ENCODE measurements at places on chromosomes 3 and 15.

GRCh38 chr3:7489417-7489816 lies 628.5 kb downstream of the GRM7 start:
- no peak for DNase-seq

GRCh38 chr3:126659915-126660886 lies 5.3 kb upstream of the TXNRD3 start:
- DNase-seq: no peak

DNA sequence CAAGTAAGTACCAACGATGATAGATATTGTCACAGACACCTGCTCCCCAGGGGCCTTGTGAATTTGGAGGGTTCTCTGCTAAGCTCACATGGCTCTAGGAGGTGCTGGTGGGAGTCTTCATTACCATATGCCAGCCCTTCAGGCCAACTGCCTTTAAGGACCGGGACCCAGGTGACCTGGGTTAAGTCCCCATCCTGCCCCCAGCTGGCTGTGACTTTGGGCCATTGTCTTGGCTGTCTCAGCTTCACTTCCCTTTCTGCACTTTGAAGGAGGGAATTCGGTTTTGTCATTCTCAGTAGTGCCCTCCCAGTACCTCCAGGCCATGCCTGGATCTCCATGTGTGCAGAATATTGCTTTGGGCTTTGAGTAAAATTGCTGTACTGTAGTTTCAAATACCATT lies 72.8 kb upstream of the ACAD9 start:
- DNase-seq: no peak

- no peak for DNase-seq
Observed at GRCh38 chr3:184742676-184743135, 30.8 kb upstream of the MAGEF1 start.

DNA sequence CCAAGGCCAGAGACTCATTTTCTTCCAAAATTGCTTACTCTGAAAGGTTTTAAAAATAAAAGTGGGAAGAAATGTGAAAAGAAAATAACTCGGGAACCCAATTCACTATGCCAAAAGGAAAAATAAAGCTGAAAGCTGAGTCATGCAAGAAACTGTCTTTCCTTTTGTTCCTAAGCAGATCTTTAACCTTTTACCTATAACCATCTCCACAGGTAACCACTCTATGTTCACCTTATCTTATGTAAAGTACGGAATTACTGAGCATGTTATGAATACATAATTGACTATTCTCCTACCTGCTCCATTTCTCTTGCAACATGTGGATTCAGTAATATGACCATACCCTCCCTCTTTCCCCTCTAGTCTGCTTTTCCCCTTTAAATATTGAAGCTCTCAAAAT lies 62.0 kb downstream of the MINDY4B start:
- DNase-seq: no peak

DNA sequence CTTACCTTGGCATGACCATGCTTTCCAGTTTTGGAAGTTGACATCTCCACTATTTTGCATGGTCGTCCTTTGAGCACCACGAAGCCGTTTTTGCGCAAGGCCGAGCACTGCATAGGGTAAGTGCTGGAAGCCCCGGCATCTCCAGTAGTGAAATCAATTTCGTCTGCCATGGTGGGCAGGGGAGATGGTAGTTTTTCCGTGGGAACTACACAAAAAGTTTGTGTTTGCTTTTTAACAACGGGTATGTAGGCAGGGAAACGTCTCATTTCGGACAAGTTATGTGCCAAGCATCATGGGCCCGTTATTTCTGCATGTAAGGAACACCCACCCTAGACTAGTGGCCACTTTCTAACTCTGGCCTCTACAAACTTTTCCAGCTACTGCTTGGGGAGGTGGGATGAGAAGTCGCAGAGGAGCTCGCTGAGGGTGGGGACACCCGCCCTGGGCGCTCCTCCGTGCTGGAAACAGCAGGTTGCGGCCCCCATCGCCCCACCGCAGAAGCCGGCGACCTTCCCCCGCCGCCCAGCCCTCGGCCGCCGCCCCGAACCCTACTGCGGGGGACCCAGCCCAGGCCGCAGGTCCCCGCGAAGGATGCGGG lies 701 bp downstream of the EIF5A2 start:
- no peak for DNase-seq

DNA sequence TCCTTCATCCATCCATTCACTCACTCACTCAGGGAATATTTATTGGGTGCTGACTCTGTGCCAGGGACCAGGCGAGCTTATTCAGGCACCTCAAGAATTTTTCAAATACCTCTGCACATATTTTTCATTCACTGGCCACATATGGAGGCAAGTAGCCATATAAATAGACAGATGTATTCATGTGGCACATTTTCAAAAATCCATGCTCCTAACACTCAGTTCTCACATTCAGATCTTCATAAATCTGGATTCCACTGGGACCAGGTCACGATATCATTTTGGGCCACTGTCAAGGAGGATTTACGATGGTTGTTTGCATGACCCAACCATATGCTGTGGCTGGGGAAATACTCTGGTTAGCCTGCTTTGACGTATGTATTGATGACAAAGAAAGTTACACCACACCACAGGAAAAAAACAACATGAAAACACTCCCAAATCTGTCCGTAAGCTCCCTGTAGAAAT lies 241.8 kb upstream of the LRTM1 start:
- peak; percentile 99 for DNase-seq

- DNase-seq: no peak
Observed at GRCh38 chr3:156551261-156551660, 3.7 kb downstream of the SSR3 start.

DNA sequence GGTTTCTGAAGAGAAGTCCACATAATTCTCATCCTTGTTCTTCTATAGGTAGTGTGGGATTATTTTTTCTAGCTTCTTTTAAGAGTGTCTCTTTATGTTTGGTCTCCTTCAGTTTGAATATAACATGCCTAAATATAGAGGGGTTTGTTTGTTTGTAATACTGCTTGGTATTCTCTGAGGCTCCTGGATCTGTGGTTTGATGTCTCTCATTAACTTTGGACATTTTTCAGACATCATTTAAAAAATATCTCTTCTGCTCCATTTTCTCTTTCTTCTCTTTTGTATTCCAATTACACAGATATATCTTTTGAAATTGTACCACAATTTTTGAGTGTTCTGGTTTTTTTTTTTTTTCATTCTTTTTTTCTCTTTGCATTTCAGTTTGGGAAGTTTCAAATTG lies 113.1 kb downstream of the ARNT2 start:
- DNase-seq: no peak

DNA sequence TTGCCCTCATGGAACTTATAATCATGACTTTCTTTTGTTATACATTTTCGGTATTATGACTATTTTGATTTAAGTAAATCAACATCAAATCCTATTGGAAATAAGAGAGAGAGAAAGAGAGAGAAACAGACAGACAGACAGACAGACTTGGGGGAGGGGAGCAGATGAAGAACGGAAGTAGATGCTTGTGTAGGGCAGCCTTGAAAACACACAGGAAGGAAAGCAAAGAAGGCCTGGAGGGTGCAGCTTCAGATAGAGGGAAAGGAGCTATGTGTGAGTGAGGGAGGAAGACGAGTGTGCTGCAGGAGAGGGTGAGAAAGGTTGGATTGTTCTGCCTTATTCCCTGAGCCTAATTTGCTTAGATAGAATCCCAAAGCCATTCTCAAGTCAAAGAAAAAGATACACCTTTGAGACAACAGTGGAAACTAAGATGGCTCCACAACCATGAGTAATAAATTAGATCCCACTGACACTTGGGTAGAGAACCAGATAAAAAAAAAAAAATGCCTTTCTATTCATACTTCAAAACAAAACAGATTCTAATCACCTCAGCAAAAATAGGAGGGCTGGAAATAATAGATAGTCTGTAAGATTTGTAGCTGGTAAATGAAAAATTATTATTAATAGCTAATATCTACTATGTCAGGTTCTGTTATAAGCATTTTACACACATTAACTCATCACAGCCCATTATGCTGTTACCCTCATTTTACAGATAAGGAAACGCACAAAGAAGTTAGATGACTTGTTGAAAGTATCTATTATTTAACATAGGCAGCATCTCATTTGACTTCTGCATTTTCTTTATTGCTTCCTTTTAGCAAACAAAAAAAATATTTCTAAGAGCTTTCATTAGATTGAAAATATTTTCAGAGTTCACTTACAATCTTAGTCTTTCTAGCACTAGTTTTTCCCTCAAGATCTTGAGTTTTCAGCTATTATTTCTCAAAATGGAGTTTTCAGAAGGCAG lies 214.1 kb downstream of the TNIK start:
- no peak for DNase-seq

GRCh38 chr3:8103954-8104353 lies 397.7 kb upstream of the LMCD1 start:
- DNase-seq: no peak

GRCh38 chr3:47772788-47773187 lies 8.9 kb downstream of the SMARCC1 start:
- DNase-seq: no peak

- DNase-seq: no peak
Observed at GRCh38 chr15:70523616-70524015, 239.7 kb downstream of the UACA start.

DNA sequence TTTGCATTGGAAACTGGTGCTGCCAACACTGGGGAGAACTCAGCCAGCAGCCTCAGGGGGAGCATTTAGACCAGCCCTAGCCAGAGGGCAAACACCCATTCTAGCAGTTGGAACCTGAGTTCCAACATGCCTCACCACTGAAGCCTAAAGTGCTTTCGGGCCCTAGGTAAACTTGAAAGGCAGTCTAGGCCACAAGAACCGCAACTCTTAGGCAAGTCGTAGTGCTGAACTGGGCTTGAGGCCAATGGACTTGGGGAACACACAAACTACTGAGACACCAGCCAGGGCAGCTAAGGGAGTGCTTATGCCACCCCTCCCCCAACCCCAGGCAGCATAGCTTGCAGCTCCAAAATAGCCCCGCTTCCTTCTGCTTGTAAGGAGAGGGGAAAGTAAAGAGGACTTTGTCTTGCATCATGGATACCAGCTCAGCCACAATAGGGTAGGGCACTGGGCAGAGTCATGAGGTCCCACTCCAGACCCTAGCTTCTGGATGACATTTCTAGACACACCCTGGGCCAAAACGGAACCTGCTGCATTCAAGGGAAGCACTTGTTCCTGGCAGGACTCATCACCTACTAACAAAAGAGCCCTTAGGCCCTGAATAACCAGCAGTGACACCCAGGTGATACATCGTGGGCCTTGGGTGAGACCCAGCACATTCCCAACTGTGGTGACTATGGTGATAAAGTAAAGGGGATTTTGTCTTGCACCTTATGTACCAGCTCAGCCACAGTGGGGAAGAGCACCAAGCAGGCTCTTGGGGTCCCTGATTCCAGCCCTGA lies 37.3 kb upstream of the TEX9 start:
- no peak for DNase-seq

- no peak for DNase-seq
Observed at GRCh38 chr3:168806871-168807270, 711.1 kb upstream of the GOLIM4 start.
